Kidney tubule cell (primary cell): ENCODE measurements at places on chromosomes 3 and 15.

DNA sequence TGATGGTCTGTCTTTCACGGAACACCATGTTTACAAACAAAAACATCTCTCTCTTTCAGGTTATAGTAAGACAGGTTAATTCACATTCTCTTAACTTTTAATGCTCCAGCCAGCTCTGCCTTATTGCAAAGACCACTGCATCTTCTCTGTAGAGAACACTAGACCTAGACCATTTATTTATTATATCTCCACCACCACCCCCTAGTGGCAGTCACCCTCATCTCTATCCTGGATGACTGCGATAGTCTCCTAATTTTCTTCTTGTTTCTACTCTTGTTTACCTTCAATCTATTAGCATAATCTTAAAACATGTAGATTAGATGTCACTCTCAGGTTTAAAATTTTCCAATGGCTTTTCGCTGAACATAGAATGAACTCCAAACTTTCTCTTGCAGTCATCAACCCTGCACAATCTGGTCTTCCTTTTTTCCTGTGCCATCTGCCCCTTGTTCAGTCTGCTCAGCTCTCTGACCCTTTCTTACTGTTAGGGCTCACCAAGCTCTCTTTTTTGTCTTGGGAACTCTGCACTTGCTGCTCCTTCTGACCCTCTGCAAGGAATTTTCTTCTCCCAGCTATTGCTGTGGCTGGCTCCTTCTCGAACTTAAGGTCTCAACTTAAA, 155.6 kb downstream of the SQOR start:
- peak; percentile 28 for DNase-seq

DNA sequence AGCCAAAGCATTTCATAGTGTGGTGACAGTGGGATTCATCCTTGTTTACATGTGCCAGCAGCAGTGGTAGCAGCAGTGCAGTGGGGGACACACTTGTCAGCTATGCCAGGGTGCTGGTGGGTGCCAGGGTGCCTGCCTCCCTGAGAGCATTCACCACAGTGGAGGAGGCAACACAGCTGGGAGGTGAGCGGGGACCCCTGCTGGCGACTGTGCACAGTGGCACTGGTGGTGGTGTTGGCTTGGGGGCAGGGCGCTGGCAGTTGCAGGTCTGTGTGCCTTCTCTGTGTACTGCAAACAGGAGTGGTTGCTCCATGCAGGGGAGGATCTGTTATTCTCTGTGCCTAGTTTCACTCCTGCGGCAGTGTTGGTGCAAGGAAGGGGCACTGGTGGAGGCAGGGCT, 41.2 kb downstream of the CEP63 start:
- no peak for DNase-seq

- DNase-seq: peak; percentile 74
Observed at GRCh38 chr15:63339006-63339766, 42.5 kb downstream of the CA12 start.

DNA sequence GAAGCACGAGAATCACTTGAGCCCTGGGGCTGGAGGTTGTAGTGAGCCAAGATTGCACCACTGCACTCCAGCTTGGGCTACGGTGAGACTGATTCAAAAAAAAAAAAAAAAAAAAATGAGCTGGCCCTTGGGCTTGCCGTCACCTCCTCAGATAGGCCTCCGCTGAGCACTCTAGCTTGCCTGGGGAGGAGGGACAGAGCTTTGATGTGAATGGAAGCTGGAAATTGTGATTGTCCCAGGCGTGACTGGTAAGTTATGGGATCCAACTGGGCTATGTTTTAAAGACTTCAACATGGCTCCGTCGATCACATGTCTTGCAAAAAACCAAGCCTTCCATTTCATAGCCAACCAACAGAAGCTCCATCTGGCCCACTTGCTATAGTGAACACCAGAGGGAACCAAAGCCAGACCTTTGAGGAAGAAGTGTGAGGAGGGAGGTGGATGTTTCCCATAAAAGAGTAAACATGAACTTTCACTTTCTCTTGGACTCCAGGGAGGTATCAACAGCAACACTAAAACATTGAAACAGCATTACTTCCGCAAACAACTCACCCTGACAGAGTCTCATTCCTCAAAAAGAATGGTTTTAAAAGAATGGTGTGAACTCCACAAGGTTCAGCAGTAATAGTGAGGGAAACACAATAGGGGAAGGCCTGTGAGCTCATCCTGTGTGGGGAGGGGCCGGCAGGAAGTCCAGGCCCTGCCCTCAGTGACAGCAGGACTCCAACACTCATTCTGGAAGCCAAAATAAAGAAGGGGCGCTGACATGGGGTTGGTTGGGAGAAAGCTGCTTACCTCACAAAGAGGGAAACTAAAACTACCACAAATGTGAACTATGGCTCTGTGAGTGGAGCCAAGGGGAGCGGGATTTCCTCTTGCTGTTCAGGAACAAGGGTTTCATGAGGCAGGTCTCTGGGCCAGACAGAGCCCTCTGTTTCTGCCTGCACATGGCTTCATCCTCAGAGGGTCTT, 59.2 kb upstream of the IL12A start:
- DNase-seq: peak; percentile 65

- peak; percentile 89 for DNase-seq
Observed at GRCh38 chr3:190862209-190863118, at the start of gene GMNC. GMNC (minus strand) TSS chr3:190862694; CDS start chr3:190862615, 79 bp downstream.

DNA sequence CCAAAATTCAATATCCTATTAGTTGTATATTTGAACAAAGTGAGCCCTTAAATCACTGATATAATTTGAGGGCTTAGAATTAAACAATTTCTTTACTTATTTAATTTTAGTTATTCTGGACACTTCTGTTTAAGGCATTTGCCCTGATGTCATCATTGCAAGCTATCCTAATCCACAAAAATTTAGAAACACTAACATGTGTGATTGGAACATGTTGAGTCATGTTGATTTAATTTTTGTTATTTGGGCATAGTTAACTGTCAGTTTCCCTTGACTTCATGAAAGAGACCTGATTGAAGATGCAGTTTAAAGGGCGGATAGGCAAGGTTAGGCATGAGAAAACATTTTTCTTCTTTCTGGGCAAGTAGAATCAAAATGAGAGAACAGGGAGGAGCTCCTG, 682.6 kb downstream of the ROBO1 start:
- DNase-seq: no peak

DNA sequence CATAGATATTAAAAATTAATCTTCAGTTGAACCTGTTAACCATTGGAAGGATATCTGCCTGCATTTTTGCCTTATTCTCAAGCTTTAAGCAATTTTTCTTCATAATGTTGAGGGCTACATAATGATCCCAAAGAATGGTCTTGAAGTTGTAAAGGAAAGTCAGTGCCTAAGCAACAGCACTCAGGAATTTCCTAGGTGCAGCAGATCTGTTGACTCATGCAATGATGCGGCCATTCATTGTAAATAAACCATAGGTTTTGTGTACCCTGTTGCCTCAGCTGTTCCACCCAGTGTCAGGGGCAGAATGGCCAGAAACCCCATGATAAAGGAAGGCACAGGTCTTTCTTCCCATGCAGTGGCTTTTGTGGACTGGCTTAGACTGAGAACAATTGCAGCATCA, 78.4 kb upstream of the TRIM42 start:
- peak; percentile 9 for DNase-seq

GRCh38 chr3:123634149-123635051, 49.5 kb upstream of the HACD2 start:
- no peak for DNase-seq

- DNase-seq: no peak
Observed at GRCh38 chr3:107323723-107324122, 53.5 kb upstream of the CCDC54 start.

GRCh38 chr15:87573039-87573438, 683.5 kb downstream of the NTRK3 start:
- no peak for DNase-seq

- DNase-seq: no peak
Observed at GRCh38 chr3:60274646-60275045, 976.6 kb downstream of the FHIT start.

- no peak for DNase-seq
Observed at GRCh38 chr15:32035285-32035684, 5.0 kb downstream of the CHRNA7 start.

GRCh38 chr3:71300951-71301393, 282.6 kb downstream of the FOXP1 start:
- no peak for DNase-seq

GRCh38 chr3:176740906-176741663, 456.2 kb downstream of the TBL1XR1 start:
- DNase-seq: no peak

GRCh38 chr3:123422457-123422856, 26.4 kb downstream of the ADCY5 start:
- peak; percentile 43 for DNase-seq

- DNase-seq: peak; percentile 17
Observed at GRCh38 chr3:40070816-40071215, 238.7 kb upstream of the EIF1B start.

DNA sequence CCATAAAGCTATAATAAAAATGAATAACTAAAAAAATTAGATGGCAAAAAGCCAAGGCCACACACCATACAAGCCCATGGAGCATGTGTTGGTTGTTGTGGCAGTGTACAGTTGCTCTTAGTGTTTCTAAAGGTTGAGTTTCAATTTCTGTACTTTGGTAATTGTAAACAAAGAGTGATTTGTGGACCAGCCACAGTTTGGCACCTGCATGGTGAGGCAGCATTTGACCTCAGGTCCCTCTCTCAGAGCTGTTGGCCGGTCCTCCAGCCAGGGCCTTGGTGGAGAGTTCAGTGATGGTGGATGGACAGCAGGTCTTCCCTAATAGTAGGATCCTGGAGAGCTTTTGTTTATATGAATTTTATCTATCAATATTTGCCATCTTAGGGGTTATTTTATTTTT, 5.6 kb downstream of the ACAD9 start:
- DNase-seq: no peak

GRCh38 chr3:65951836-65952505, 86.7 kb downstream of the MAGI1 start:
- peak; percentile 77 for DNase-seq

DNA sequence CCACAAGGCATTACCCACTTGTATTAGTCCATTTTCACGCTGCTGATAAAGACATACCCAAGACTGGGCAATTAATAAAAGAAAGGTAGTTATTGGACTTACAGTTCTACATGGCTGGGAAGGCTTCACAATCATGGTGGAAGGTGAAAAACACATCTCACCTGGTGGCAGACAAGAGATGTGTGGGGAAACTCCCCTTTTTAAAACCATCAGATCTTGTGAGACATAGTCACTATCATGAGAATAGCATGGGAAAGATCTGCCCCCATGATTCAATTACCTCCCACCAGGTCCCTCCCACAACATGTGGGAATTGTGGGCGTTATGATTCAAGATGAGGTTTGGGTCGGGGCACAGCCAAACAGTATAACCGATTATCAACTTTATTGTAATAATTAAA, 17.0 kb upstream of the CMC1 start:
- DNase-seq: no peak

GRCh38 chr15:64843991-64844390, 2.3 kb downstream of the PLEKHO2 start:
- no peak for DNase-seq

DNA sequence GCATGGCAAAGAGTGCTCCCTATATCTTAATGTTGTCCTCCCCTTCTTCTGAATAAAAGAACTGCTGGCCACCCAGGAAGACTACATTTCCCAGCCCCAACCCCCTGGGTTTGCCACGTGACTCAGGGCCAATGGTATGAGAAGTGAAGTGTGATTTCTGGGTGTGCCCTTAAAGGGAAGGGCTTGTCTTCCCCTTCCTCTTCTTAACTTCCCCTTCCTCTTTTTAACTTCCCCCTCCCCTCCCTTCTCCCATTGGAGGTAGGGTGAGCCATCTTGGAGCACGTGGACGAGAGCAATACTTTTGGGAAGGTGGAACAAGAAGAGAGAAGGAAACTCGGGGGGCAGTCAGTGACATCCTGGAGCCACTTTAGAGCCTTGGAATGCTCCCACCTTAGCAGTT, 6.8 kb upstream of the KBTBD12 start:
- no peak for DNase-seq
